ENCODE measurements at places on chromosomes 1 and 21.
A peak's percentile ranks its signal among the peaks of the same experiment; 100 is the strongest.

- DNase-seq = no peak
Observed at GRCh38 chr1:85373378-85373708, 91.6 kb downstream of the DDAH1 start.

- DNase-seq = peak; percentile 17
Observed at GRCh38 chr1:110196917-110197765, 13.0 kb upstream of the KCNC4 start.

- DNase-seq = no peak
Observed at GRCh38 chr1:91605566-91605965, 104.9 kb downstream of the CDC7 start.

- no peak for DNase-seq
Observed at GRCh38 chr1:25821630-25822091, 1.9 kb downstream of the MTFR1L start.

DNA sequence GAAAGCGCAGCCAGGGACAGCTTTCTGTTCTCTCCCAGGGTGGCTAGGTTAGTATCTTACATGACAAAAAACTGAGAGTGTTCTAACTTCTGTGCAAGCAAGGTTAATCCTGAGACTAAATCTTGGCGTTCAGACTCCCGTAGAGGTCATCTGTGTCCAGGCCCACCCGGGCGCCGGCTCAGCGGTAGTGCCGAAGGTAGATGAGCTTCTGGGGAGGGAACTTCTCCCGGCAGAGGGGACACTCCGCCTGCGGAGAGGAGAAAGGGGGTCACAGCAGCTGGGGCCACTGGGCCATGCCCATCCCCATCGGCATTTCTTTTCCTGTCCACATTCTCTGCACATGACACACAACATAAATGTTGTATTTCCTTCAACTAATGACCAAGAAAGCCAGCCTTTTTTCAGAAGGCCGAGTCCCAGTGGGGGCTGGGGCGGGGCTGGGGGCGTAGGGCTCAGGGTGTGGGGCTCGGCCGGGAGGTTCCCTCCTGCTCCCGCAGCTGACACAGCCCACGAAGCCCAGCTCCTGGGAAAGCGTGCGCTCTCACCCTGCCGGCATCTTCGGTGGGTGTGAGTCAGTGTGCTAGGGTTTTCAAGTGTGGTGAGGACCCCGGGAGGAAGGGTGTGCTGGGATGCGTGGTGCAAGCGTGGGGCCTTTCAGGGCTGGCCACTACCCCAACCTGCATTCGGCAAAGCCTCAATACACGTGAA is 6.6 kb downstream of the PEX10 start:
- no peak for DNase-seq

DNA sequence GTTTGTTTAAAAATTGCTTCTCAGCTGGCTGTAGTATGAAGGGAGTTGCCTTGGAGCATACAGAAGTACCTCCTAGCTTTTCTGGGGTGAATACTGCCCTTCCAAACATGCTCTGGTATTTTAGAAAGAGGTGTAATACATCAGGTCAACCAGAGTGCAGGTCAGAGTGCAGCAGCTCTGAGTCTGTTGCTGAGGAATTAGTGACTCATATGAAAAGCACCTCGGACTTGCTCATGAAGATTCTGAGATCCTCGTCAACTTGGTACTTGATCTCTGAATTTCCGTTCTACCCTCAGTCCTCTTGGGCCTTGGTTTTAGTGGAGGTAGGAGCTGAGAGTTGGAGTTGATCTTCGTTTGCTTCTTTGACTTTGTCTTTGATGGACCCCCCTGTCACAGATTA is 67.3 kb downstream of the NOS1AP start:
- no peak for DNase-seq

DNA sequence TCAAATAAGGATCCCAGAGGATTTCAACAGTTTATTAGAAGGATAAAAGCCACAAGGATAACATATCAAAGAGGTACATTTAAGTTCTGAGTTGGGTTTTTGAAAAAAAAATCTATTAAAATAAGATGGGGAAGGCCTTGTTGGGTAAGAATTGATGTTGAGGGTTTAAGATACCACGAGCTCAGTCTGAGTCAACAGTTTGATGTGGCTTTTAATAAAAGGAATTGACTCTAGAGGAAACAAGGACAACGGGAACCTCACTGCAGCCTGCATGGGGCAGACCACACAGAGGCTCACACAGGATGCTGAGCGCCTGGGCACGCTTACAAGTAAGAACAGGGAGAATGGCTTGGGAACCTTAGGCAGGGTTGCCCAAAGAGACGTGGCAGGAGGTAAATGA is 107.5 kb downstream of the TIAM1 start:
- DNase-seq = no peak

DNA sequence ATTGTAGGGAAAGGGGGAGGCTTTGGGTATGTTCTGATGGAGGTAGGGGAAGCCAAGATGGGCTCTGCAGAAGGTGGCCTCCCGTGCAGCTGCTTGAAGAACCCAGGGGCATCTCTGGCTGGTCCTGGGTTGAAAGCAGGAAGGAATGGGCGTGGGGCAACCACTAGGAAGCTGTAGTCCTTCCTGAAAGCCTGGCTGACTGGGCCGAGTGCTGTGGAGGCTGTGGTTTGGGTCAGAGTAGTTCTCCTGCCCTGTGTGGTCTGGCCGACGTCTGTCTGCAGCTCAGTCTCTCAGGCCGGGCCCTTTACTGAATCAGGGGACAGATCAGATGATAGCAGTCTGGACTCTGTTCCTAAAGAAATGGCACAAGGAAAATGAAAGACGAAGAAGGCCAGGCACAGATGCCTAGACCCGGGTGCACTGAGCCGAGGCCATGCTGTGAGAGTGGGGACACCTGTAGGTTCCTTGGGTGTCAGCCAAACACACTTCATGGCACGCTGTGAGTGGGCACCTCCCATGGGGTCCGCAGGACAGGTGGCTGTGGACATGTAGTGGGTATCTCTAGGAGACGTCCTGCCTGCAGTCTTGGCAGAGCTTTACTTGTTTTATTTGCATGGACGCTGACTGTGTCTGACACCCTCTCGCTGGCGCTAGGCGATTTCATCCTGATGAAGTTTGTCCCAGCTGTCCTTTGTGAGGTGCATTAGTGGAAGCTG is 87.0 kb downstream of the POFUT2 start:
- no peak for DNase-seq

GRCh38 chr1:151502859-151503780 is 8.1 kb upstream of the CGN start:
- no peak for DNase-seq

GRCh38 chr1:239819096-239819495 is 272.6 kb upstream of the FMN2 start:
- no peak for DNase-seq

GRCh38 chr21:17554120-17554519 is 41.3 kb downstream of the CXADR start:
- DNase-seq = no peak

GRCh38 chr21:32134441-32135130 is 144.3 kb downstream of the MIS18A start:
- no peak for DNase-seq

DNA sequence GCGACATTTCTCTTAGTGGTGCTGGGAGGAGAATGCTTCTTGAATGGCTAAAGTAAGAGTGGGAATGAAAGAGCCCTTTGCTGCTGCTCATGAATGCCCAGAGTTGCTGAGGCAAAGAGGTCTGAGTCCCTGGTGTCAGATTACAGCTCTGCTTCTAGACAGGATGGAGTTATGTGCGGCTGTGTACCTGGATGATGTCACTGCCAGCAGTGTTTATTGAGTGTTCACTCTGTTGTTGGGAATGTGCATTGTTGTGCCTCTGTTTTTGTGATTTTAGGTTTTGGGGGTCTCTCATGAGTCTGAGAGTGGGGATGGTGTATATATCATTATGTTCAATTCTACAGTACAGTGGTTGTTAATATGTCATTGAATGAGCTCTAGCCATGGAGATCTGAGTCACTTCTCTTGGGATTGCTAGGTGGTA is 2.7 kb downstream of the CDC14A start:
- no peak for DNase-seq

GRCh38 chr1:17060306-17060749 is 6.5 kb upstream of the SDHB start:
- DNase-seq = no peak

- DNase-seq = no peak
Observed at GRCh38 chr21:36425286-36425685, 40.1 kb downstream of the CHAF1B start.

DNA sequence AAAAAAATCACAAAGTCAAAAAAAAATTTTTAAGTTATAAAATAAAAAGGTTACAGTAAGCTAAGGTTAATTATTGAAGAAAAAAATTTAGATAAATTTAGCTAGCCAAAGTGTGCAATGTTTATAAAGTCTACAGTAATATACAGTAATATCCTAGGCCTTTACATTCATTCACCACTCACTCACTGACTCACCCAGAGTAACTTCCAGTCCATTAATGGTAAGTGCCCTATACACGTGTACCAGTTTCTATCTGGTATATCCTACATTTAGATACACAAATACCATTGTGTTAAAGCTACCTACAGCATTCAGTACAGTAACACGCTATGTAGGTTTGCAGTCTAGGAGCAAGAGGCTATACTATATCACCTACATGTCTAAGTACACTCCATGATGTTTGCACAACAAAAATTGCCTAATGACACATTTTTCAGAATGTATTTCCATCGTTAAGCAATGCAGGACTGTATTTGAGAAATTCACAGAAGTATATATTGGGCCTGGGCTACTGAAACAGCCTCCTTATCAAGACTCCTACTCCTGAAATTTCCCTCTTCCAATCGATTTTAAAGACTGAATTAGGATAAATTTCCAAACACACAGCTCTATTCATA is 155.1 kb downstream of the COP1 start:
- DNase-seq = no peak

- DNase-seq = no peak
Observed at GRCh38 chr1:58765006-58765405, 18.8 kb downstream of the JUN start.

GRCh38 chr1:58435376-58435775 is 111.2 kb downstream of the OMA1 start:
- DNase-seq = no peak

GRCh38 chr1:179175011-179175841 is 54.3 kb downstream of the ABL2 start:
- DNase-seq = no peak

DNA sequence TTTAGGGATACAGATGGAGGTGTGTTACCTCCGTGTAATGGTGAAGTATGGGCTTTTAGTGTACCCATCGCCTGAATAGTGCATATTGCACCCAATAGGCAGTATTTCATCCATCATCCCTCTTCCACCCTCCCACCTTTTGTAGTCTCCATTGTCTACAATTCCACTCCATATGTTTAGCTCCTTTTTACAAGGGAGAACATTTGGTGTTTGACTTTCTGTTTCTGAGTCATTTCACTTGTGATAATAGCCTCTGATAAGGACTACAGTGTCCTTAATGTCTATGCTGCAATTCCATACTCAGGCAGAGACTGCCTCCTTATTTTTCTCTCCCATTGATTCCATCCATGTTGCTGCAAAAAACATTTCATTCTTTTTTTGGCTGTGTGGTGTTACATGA is 48.7 kb downstream of the OVGP1 start:
- no peak for DNase-seq

DNA sequence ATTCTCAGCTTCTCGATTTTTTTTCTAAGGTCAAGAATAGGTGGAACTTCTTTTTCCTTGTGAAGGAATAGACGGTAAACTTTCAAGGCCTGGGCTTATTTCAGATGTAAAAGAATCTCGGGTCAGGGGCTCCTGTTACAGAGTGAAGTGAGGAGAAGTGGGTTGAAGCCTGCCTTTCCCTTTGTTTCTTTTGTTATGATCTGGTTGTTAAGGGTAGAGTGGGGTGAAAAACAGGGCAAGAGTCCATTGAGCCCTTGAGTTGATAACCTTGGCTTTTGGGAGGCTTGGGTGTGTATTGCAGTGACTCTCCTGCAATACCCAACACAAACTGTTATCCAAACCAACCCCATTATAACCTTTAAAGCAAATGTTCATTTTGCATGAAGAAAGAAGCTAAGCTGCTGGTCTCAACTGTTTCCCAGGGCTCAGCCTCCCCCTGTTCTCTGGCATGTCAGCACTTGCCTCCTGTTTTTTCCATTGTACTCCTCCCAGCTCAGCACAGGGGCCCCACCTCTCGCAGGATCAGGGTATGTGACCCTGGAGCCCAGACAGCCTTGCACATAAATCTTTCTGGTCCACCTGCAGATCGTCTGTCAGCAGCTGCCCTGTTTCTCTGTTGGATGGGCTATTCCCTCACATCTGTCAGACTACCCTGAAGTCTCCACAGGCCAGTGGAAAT is 102.4 kb downstream of the CACHD1 start:
- no peak for DNase-seq

DNA sequence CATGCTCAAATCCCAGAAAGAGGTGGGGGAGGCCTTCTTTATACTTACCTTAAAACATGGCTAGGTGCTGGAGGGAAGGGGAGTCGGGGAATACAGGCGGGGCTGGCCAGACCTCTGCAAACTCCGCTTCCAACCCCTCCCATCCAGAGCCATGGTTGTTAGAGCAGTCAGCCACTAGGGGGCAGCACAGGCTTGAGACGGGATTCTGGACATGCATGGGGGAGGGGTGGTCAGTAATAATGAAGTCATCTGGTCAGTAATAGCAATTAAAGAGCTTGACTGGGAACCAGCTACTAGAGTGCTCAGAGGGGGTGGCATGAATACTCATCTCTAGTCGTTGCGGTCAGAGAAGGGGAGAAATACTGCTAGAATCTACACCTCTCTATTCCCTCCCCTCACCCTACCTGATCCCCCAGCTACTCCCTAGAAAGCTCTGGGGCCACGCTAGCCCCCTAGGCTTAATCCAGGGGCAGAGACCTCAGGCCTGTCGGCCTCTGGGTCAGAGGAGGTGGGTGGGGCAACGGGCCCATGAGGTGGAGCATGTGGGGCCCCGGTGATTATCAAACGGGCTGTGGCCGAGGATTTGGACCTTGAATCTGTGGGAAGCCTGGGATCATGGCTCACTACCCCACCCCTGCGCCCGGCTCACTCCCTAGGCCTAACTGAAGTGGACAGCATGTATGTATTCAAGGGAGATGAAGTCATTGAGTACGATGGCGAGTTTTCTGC is 2.9 kb downstream of the CASQ1 start:
- peak; percentile 52 for DNase-seq

DNA sequence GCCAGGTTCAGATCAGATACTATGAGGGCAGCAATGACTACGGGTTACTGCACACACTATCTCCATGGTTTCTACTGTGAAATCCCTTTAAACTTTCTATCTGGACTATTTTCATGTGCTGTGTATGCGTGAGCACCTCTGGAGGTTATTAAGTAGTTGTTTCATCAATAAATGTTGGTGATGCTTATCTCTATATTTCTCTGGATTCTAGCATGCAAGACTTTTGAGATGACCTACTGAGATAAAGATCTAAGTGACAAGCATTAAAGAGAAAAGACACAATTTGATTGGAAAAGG is 194.0 kb downstream of the NRIP1 start:
- no peak for DNase-seq

Data from stimulated activated CD8-positive, alpha-beta memory T cell treated with anti-CD3 and anti-CD28 coated beads, Interleukin-12 subunit alpha, Interleukin-12 subunit beta, amount 100 ng/mL, for 4 hours (primary cell).